ENCODE measurements at places on chromosomes 13 and 19. TPM values are rescaled to one million over a fixed set of nuclear protein-coding genes. Genes with fewer than 3 reads are reported as not detected.

- no peak for DNase-seq
Observed at GRCh38 chr13:52359534-52359933, 46.4 kb downstream of the THSD1 start.

DNA sequence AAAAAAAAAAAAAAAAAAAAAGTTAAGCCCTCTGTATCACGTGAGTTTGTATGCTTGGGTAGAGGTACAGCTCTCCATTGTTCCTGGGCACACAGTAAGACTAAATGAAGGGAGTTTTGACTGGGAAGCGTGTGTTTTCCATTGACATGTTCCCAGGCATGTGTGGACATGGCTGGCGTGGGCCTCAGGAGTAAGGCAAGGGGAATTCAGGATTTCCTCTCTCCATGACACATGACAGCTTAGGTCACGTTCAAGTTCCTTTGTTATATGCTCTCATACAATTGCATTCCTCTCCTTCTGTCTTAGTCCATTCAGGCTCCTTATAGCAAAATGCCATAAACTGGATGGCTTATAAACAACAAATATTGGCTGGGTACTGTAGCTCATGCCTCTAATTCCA is 17.1 kb upstream of the MAP3K10 start:
- DNase-seq, result no peak

DNA sequence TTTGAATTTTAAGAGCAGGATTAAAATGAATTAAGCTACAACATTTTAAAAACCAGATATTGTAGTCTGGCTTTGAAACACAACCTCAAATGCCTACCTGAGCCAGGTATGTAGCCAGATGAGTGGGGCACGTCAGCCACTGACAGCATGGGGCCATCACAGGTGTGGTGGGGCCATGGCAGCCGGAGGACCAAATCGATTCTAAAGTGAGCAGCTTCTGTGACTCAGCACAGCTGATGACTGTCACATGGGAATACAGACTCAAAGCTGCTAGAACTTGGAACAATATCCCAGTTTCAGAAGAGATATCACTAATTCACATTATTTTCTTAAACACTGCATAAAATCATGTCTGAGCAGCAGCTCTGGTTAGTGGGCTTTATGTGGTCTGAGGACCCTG is 52.8 kb downstream of the SERP2 start:
- DNase-seq, result no peak

DNA sequence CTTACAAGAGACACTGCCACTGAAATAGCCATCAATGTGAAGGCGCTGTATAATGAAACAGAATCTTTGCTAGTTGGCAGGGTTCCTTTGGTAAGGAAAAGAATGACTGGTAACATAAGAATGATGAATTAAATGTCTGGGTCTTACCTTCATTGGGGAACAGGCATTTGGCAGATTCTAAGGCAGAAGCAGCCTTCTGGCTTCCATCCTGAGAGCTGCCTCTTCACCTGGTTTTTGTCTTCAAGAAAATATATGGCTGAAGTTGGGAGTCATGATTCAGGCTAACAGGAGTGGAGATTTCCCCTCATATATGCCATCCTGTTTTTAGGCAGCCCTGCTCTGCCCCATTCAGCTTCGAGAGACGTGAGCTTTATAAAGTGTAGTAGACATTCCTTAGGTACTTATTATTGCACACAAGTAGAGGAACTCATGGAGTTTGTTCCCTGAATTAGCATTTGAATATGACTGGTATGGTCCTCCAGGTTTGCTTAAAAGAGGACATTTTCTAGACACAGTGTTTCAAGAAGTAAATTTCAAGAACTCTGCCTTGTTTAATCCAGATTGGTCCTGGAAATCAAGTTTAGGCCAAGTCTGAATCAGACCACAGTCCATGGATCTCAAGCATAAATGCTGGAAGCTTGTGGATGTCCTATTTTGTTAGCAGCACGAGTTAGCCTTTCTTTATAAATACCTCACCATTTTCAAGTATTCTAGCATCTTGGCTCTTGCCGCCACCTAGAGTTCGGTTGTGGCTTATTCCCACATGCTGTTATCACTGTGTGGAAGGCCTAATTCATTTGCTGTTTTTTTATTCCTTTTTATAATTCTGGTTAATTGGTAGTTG is 56.2 kb upstream of the AKAP11 start:
- peak; percentile 7 for DNase-seq

The PIN1 gene
- total RNA-seq, result 124 TPM
